ENCODE measurements at places on chromosomes 2 and 18.

GRCh38 chr2:150052457-150052856, 435.0 kb downstream of the RND3 start:
- DNase-seq: no peak

DNA sequence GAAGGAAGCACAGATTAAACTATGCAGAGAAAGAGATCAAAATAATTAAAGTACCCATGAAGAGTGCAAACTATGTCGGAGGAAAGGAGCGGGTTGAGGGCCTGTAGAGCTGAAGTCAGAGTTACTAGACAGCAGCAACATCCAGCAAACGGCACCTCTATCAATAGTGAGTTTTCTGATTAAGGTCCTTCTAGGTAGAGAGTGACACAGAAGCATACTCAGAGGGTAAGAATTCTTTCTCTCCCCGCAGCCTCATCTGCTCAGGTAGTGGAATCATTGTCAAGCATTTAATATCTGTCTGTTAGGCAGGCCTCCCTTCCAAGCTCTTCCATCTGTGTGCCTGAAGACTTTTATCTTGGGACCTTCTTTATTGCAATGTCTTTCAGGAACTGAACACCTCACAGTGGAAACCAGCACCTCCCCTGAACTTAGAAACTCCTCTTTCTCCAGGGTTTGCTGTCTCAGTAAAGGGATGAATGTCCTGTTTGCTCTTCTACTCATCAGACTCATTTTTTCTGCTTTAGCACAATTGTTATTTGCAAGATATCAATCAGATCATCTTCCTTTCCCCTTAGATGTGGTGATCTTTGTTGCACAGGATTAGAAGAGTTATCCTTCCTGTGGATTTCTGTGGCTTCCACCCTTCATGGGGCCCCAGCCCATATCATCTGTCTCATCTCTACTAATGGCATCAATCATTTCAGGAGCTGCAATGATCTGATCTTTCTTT, 28.8 kb downstream of the SP140 start:
- DNase-seq: no peak

DNA sequence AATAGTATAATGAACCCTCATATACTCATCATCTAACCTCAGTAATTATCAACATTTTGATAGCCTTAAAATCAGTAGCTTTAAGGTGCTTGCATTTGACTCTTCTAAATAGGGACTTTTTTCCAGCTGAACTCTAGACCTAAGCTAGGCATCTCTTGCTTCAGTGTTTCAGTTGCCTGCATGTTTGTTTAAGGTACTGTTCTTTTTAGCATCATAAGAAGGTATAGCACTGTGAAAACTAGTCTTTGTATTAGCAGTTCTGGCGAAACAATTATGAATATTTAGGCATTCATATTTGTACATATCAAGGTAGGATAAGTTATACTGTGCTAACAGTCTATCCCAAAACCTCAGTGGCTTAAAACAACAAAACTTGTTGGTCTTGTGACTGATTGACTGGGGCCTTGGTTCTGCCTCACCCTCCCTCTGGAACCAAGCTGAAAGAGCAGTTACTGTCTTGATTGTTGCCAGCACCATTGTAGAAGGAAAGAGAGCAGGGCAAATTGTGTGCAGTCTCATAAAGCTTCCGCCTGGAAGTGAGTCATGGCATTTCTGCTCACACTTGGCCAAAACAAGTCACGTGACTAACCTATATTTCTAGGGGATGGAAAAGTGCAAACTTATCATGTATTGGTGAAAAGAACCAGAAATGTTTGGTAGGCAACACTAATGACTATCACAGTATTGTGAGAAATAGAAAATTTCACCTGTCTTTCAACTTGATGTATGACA, 24.3 kb downstream of the GALNT1 start:
- DNase-seq: no peak

DNA sequence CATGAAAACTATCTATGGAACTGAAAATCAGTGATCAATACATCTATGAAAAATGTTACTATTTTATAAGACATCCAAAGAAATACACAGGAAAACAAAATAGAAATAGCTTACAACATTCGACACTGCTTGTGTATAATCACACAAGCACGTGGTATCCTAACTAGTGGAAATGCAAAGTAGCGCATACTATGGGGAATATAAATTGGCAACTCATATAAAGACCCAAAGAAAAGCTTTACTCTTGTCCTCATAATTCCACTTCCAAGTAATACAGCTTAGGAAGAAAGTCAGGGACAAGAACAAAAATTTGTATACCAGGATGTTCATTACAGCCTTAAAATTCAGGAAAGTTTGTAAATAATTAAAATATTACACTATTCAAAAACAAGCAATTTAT, 384.6 kb downstream of the NRXN1 start:
- DNase-seq: no peak

DNA sequence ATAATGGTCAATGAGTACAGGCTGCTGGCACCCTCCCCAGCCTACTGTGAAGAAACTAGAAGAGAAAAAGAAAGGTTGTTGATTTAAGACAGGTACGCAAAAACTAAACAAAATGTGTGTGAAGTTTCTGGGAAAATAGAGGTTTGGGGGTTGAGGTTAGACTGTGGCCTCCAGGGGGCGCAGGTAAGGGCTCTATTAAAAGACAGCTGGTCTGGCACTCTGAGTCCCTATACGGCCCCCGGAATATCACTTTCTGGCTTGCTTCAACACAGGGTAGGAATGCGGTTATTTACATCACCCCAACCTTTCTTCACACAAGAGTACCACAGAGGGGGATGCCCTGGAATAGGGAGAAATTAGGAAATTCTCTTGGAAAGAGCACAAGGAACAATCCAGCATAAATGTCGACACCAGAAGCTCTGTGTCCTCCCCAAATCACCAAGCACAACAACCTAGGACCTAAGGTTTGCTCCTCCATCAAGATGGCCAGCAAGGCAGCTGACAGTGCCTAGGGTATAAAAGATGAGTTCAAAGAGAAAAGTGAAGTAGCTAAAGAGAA, 480.8 kb upstream of the KLHL29 start:
- DNase-seq: no peak

DNA sequence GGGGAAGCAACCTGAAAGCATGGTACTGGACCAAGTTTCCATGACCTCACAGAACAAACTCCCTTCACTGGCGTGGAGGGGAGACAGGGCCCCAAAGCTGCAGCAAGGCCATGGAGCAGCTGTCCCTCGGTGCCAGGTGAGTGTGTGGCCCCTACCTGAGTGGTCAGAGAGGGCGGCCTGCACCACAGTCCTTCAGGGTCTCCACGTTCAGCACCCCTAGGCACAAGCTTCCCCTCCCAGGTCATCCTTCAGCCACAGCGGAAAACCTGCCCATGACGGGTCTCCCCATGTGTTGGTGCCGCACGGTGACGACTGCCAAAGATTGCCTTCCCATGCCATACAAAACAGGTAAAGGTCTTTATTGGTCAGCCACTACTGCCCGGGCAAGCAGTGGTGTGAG, 201.6 kb downstream of the MGAT5 start:
- DNase-seq: no peak

- no peak for DNase-seq
Measured at GRCh38 chr2:116680256-116680936, 1134.1 kb upstream of the DDX18 start.

DNA sequence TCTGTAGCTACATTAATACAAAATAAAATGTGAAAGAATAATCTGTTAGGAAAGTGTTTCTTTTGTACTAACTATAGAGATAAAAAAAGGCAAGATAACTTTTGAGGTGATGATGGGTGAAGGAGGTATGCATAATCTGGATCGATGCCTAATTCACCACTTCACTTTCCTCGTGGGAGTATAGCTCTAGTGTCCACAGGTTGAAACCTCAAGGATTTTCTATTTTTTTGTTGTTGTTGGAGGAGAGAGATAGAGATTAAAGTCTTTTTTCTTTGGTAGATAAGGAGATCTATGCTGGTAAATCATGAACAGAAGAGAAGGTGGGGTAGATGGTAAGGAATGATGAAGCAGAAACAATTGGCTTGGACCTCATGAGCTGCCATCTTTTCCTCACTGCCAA, 635.3 kb upstream of the ZEB2 start:
- DNase-seq: no peak

DNA sequence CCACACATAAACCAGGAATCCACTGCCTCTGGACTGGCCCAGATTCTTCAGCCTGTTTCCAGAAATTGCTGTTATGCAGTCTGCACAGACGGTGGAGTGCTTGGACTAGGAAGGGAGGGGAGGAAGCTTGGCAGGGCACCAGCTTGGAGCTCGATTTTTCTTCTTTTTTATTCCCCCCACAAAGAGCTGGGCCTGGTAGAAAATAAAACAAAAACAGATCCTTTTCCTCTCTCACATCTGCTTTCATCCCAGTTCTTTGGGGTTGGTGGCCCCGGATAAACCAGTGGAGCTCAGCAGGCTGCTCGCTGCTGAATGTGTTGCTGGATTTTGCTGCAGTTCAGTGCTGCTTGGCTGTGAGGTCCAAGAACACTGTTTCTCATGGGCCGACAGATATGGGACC, 16.0 kb downstream of the LRRTM1 start:
- no peak for DNase-seq

- DNase-seq: no peak
Measured at GRCh38 chr18:12238826-12239225, 15.3 kb upstream of the CIDEA start.

GRCh38 chr18:34548120-34548972, 161.8 kb upstream of the DTNA start:
- DNase-seq: no peak

- no peak for DNase-seq
Measured at GRCh38 chr2:12302140-12302539, 414.6 kb upstream of the TRIB2 start.

DNA sequence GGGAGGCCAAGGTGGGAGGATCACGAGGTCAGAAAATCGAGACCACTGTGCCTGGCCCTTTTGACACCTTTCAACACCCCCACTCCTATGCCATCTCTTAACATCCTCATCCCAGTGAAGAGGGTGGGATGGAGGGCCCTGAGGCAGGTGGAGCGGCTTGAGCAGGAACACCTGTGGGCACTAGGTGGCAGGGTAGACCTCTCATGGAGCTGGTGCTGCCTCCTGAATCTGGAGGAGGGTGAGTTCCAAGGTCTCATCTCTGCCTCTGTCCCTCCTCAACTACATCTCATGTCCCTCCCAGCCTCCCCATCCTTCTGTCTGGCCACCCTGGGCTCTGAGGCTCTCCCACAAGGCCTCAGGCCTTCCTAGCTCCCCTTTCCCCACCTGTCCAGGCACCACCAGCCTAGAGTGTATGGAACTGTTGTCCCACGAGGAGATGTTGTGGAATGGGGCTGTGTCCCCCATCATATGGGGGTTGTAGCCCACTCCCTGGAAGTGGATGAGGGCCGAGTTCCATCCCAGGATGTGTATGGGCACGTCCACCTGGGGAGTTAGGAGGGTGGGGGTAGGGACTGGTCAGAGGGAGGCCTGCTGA, 17.0 kb upstream of the CRYBA2 start:
- DNase-seq: no peak

GRCh38 chr2:219829667-219830352, 202.4 kb downstream of the SLC4A3 start:
- no peak for DNase-seq

DNA sequence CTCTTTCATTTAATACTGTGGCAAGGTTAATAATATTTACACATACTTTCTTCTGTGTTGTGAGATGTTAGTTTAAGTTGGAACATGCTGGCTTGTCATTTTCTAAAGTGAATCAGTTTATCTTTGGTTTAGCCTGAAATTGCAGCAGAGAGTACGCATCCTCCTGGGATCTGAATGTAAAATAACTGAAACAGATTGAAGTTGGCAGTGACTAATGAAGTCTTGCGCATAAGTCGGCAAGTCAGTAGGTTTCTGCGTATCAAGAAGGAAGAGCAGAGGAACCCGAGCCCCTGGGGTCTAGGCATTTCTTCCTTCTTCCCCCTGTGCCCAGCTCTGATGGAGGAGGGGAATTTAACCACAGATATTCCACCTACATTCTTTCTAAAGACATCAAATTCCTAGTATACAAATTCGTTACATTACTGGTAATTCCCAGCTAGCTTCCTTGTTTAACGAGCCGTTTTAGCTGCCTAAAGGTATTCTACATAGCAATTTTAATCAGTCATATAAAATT, 392.1 kb upstream of the RAB12 start:
- DNase-seq: no peak

- no peak for DNase-seq
Measured at GRCh38 chr2:170968205-170969003, 39.4 kb downstream of the GORASP2 start.

GRCh38 chr18:23825978-23826405, 136.7 kb downstream of the LAMA3 start:
- no peak for DNase-seq

DNA sequence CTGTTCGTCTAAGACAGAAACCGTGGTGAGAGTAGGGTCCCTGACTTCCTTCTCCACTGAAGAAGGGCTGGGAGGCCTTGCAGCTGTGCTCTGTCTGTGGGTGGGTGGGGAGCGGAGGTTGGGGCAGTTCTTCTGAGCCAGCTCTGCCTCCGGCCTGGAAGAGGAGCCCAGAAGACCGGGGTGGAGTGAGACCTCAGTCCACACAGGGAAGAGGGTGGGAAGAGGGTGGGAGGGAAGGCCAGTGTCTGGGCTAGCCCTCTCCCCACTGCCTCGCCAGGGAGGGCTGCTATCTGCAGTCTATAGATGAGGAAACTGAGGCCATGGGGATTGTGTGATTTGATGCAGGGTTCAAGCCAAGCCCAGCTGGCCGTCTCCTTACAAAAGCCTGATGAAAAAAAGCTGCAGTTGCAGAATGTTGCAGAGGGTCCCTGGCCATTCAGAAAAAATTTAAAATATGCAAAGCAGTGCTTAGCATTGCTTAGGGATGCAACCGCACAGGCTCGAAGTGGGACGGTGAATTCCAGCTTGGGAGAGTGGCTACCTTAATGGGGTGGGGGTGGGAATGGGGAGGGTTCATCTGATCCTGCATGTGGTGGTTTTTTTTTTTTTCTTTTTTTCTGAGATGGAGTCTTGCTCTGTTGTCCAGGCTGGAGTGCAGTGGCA, 181.6 kb upstream of the HS6ST1 start:
- DNase-seq: no peak

DNA sequence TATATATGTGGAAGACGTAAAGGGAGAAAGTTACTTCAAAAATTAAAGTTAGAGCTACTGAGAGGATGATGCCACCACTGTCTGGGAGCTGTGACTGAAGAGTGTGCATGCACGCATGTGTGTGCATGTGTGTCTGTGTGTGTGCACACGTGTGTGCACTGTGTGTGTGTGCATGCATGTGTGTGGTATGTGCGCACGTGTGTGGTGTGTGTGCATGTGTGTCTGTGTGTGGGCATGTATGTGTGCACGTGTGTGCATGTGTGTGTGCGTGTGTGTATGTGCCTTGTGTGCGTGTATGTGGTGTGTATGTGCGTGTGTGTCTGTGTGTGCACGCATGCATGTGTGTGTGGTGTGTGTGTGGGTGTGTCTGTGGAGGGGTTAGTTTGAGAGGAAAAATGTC, 473.4 kb downstream of the CMPK2 start:
- DNase-seq: no peak

- DNase-seq: no peak
Measured at GRCh38 chr18:31825772-31826171, 65.1 kb upstream of the SLC25A52 start.

- no peak for DNase-seq
Measured at GRCh38 chr2:54422072-54422581, 34.0 kb upstream of the SPTBN1 start.

DNA sequence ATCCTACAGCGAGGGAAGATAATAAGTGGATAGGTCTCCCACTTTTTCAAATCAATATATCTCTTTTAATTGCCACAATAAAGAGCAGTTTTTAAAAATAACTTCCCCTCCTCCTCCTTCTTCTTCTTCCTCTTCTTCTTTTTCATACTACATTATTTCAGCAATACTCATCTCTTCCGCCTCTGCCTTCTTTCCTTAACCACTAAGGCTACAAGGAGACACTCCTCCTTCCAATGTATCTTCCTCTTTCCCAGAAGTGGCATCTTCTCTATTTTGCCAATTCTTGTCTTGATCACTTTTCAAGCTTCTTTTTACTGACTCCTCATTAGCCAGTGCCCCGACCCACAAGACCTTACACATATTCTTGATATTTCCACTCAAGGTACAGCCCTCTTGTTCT, 546.6 kb upstream of the CHAC2 start:
- no peak for DNase-seq
